ENCODE measurements at places on chromosomes 5 and 9.

DNA sequence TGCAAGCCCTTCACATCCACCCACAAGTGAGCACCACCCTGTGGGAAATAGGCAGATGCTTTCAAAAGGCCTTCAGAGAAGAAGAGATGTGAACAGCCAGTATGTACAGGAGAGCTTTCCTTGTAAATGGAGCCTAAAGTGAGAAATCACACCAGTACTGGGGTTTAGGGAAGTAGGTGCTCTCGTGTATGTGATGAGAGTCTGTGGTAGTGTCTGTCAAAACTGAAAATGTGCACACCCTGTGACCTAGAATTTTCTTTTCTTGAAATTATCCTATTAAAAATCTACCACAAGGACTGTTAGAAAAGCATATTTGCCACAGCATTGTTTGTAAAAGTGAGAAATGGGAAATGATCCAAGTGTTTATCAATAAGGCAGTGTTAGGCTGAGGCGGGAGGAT, 16.6 kb downstream of the OTULINL start:
- no peak for DNase-seq

GRCh38 chr9:121972501-121972981, 120.6 kb downstream of the TTLL11 start:
- DNase-seq, result no peak

DNA sequence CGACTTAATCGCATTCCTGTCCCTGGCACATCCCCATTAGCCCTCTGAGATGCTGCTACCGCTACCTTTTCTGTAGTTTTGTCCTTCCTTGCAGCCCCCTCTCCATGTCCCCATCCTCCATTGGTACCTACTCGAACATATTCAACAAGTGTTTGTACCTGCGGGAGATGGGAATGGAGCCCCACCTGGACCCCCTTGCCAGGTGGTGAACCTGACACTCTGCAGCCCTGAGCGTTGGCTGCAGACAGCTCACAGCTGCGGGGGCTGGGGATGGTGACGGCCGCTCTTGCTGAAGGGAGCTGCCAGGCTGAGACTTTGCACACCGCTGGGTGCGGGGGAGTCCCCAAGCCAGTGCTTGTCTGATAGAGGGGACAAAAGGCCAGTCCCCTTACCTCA, 96.3 kb upstream of the DAP start:
- DNase-seq, result peak; percentile 39

- no peak for DNase-seq
These were observed 41.3 kb downstream of the PFDN1 start for GRCh38 chr5:140261403-140262171.

- no peak for DNase-seq
These were observed 232.5 kb downstream of the GABRB2 start for GRCh38 chr5:161314033-161314432.

- DNase-seq, result no peak
These were observed 50.7 kb upstream of the FST start for GRCh38 chr5:53429706-53430105.

DNA sequence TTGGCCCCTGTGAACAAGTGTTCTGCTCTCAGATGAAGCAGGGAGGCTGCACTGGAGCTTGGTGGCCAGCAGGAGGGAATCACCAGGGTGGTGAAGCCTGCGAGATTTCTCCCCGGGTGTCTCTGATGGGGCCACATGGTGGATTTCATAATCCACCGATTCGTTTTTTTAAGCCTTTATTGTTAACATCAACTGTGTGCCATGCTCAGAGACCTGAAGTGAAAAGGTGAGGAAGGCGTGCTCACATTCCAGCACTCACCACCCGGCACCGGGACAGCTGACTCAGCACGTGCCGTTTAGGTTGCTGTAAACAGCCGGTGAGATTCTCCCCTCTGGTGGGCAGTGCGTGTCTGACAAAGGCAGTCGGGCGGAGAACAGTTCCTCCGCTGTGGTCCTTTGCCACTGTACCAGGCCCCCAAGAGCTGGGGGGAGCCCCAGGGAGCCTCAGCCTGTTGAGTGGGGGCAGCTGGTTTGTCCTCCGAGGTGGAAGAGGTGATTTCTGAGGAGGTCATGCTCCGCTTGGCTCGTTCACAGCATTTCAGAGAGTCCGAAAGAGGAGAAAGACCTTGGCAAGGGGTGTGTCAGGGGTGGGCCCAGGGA, 12.7 kb upstream of the AHRR start:
- DNase-seq, result peak; percentile 26

DNA sequence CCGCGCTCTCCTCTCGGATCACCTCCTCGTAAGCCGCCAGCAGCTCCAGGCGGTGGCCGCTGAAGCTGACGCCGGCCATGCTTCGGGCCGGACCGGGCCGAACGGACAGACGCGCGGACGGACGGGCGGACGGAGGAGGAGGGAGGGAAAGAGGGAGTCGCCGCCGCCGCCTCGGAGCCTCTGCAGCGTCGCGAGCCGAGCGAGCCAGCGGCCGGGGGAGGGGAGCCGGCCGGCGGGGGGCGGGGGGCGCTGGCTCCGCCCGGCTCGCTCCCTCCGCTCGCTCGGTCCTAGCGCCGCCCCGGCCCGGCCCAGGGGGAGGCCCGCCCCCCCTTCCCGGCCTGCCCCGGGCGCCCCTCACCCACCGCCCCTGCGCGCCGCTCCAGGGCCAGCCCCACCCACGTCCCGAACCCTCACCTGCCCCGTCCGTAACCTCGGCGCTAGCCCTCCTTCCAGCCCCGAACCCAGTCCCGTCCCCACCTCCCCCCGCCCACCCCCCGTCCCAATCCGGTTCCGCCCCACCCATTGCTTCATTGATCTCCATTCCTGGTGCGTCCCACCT, at the start of gene DBN1:
Gene DBN1 (minus strand): TSS at position 192 of the 559 bp plus-strand sequence. CDS start 113 bp downstream, at position 79.
- DNase-seq, result peak; percentile 89

DNA sequence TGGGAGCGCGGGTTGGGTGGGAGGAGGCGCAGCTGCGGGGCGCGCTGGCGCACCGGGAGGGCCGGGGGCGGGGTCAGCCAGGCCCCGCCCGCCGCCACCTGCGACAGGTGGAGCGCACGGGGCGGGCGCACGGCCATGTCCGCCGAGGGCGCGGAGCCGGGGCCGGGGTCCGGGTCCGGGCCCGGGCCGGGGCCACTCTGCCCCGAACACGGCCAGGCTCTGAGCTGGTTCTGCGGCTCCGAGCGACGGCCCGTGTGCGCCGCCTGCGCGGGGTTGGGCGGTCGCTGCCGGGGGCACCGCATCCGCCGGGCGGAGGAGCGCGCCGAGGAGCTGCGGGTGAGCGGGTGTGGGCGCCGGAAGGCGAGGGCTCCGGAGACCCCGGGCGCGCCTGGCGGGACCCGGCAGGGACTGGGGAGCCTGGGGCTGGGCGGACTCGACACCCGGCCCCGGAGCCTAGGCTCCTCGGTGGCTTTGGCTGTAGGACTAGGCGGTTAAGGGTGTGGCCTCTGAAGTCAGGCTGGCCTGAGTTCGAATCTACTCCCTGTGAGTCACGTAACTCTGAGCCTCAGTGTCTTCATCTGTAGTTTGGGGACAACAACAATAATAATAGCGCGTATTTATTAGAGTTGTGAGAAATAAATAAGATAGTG, at the start of gene BSPRY:
Gene BSPRY (plus strand): TSS at position 97 of the 650 bp plus-strand sequence. CDS start 39 bp downstream, at position 136.
- DNase-seq, result peak; percentile 66

Data from neural progenitor cell (in vitro differentiated cells).